ENCODE measurements at places on chromosomes 12 and 14. TPM values are rescaled to one million over a fixed set of nuclear protein-coding genes. Genes with fewer than 3 reads are reported as not detected.
A peak's percentile ranks its signal among the peaks of the same experiment; 100 is the strongest.

ZNF605 gene
- total RNA-seq, result 19.6 TPM

C12orf50 gene
- total RNA-seq, result 0.30 TPM

DNA sequence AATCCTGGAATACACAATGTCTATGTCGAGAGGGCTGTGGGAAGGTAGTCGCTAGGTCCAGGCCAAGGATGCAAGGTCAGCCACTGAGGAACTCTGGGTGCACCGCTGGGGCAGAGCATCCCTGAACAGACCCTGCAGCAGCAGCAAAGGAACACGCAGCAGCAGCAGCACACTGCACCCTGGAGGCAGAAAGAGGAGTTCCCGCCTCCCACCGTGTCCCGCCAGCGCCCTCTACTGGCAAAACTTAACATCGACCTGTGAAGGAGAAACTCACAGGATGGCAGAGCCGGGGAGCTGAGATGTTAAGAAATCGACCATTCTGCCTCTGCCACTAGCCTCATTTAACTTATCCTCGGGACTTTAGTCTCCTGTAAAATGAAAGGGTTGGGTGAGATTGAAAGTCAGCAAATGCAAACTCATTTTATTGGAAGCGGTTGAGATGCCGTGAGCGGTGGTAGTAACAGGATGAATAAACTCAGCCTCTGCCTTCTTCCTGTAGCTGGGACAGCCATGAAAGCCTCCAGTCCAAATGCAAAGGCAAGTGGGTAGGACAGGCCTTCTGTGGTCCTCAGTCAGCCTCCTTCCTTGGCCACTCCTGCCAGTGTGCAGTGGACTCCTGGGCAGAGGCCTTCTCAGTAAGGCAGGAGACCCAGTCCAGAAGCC lies 45.6 kb downstream of the STAB2 start:
- peak; percentile 82 for DNase-seq

- no peak for DNase-seq
These were observed 9.2 kb upstream of the ALDH2 start for GRCh38 chr12:111757361-111758119.

- DNase-seq, result no peak
These were observed 4.9 kb downstream of the WSB2 start for GRCh38 chr12:118055865-118056773.

DNA sequence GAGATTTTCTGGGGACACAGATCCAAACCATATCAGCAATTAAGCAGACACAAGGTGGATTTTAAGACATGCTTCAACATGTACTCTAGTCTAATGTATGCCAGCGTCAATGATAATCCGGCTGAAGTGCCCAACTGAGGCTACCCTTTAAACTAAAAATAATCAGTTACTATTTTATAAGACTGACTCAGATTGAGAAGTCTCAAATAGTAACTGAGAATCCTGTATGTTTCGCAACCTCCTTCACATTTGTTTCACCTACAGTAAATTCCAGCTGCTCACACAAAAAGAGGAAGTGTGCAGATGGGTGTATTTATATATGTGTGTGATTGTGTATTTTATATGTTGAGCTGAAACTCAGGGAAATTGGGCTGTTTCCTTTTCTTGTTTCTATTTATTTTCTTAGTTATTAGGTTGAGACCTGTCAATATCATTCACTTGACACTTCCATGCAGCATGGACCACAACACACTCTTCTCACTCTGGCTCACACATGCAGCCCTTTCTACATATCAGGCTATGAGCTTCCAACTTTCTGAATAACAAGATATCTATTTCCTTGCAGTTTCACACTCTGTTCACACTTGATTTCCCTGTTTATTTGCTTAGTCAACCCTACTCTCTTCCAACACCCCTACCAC lies 1224.9 kb upstream of the TMEM132C start:
- DNase-seq, result no peak

- DNase-seq, result no peak
These were observed 53.7 kb downstream of the B4GALNT3 start for GRCh38 chr12:513446-513845.

DNA sequence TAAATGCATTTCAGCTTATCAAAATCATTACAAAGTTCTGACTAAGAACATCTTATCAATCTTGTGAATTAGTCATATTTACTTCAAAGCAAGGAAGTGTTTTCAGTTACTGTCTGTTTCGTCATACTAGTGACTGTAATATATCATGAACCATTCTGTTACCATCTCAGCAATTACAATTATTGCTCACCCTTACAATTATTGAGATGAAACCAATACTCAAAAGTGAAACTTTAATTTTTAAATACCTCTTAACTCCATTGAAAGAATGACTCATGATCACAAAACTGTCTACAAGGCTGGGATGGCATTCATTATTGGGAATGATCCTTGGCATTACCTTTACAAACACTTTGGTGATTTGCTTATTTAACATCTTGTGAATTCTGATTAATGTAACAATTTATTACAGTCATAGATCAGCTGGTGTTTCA lies 90.3 kb downstream of the RPS6KA5 start:
- no peak for DNase-seq

NOXRED1 gene
- 0.48 TPM for total RNA-seq

DNA sequence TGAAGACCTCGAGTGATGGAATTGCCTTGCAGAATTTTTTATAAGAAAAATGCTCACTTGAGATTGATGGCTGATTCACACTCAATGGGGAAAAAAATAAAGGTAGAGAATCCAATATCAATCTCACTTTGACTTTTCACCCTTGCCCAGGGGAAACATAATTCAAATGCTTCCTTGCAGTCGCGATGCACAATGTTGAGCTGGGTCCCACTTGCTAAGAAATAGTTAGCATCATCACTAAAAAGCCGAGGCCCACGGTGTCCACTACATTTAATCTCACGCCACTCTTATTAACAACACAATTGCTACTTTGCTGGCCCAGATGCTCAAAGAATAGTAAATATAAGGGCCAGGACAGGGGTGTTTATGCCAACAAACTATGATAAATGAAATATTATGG lies 223.4 kb downstream of the SPTSSA start:
- DNase-seq, result no peak

LMNTD1 gene
- total RNA-seq, result not detected
